ENCODE measurements at places on chromosomes 2 and 18.

GRCh38 chr18:35122586-35123224 lies 81.5 kb downstream of the MAPRE2 start:
- no peak for DNase-seq

- DNase-seq, result peak; percentile 75
These were observed 582 bp upstream of the ZAP70 start for GRCh38 chr2:97712693-97713295.

- DNase-seq, result no peak
These were observed 3.1 kb downstream of the DCC start for GRCh38 chr18:52343138-52343537.

GRCh38 chr2:74008761-74009395 lies 24.2 kb downstream of the TET3 start:
- DNase-seq, result no peak

DNA sequence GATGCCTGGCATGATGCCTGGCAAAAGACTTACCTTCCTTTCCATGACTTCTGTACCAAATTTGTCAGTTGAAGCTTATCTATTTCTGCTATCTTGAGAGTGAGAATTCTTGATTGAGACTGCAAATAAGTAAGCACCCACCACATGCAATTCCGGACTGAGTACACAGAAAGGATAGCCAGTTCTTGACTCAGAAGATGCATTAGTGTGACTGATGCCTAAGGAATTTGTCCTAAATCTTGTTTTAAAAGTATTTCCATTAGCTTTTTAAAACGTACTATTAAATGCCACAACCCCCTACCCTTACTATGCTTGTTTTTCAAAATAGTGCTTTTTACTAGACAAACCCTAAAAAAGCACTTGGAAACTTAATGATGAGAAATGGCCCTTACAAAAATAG lies 545 bp downstream of the MPP4 start:
- no peak for DNase-seq

DNA sequence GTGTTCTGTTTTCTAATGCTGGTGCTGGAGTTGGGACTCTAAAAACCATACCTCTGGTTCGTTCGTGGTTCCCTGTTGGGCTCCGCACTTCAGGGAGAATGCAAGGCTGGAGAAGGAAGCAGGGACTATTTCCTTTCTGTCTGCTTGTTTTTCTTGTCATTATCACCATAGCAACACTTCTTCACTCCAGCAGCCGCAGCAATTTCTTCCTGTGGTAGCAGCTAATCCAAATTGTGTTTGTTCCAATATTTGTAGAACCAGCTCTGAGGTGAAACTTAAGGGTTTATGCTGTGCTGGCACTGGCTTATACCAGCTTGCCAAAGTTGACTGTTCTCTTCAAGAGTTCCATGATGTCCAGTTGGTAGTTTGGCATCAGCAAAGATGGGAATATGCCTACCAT lies 301.4 kb upstream of the SYT4 start:
- no peak for DNase-seq

DNA sequence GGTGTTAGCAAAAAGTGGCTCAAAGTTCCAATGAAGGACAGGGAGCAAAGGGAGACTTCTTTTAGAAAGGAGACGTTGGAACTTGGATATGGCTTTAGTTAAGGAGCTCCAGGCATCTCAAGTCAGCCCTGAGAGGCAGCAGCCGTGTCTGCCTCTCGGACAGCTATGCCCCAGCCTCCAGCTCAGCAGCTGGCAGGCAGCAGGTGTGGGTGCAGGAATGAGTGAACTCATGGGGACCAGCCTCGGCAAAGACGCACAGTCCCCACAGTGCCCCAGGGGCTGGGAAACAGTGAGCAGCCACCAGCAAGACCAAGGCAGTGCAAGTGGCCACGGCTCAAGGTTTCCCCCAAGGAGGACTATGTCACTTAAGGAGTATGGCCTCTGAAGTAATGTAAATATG lies 1.6 kb upstream of the LRRFIP1 start:
- no peak for DNase-seq

DNA sequence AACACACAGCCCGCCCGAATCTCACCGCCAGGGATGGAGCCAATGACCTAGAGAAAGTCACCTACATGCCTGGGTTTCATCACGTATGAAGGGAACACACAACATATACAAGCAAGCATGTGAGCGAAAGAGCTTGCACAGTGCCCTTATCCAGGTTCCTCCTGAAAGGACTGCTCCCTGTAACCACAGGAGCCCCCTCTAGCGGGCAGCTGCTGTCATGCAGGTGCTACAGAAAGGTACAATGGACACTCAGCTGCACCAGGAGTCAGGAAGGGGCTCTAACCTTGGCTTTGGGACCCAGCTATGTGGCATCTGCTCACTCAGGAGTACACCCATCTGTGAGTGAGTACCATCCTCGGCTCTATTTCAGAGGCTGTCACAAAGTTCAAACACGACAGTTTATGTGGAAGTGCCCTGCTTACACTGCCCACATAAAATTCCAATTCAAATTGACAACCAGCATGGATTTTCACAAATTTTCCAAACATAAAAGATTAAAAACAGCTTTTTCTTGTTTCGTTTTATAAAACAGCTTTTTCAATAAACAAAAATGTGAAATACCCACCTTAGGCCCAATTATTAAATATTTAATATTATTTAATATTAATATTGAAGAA lies 3.5 kb downstream of the NDUFA10 start:
- DNase-seq, result peak; percentile 89

GRCh38 chr2:3651691-3652648 lies 6.0 kb upstream of the ALLC start:
- peak; percentile 92 for DNase-seq

- DNase-seq, result no peak
These were observed at the start of gene BAZ2B for GRCh38 chr2:159616286-159616701. TSS of gene BAZ2B (minus strand) at chr2:159616548. CDS start at chr2:159478719, 137,829 bp downstream.

DNA sequence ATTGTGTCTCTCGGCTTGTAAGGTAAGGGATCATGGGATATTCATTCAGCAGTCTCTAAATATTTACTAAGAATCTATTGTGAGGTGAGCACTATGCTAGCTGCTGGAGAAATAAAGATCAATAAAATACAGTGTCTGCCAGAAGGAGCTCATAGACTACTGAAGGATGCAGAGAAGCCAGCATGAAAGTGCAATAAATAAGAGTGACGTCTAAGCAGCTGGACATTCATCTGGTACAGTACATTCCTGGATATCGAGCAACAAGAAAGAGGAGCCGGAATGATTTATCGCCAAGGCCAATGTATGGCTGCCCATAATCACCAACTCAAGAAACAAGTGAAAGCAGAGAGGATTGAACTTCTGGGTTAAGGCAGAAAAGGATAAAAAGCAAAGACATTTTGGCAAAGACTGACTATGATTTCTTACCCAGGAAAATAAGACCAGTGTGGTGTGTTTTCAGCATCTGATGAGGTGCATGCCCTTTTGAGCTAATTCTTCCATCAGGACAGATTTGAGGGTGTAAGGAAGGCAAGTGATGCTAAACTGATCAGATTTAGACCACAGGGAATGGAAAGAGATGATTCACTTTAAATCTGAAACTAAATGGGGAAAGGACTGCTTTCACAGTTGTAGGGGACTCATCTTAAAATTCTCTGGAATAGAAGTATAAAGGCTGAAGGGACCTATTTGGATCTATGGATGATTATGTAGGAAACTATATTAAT lies 18.7 kb upstream of the LMAN1 start:
- DNase-seq, result no peak

GRCh38 chr2:127220102-127220767 lies at the start of gene CYP27C1:
TSS of gene CYP27C1 (minus strand) at chr2:127220299. CDS start at chr2:127220270, 29 bp downstream.
- no peak for DNase-seq

DNA sequence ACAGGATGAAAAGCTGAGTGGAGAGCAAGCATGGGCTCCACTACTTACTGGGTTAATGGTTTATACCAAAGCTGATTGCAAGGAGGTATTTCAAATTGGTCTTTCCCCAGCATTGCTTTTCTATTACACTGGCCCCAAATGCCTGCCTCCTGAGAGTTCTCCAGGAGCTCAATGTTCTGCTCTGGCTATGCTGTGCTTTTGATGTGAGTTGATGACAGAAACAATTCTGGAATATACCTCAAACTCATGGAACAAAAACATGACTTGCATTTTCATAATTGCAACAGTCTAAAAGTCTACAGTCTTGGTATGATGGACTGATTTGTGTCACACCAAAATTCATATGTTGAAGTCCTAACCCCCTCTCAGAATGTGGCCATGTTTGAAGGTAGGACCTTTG lies 258.0 kb downstream of the CDH20 start:
- no peak for DNase-seq

DNA sequence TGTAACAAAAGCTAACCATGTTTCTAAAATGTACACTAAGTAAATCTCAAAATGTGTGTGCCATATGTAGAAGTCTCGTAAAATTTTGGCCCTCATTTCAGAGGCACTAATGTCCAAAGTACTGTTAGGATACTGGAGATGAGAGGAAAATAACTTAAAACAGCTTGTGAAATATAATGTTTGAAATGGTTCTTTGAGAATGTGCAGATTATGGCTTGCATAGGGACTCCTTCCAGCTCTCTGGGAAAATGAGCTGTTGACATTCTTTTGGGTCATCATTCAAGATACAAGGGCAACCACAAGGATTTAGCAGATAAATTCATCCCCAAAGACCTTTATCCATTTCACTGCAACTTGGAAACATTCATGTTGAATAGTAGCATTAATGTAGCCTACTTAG lies 38.1 kb upstream of the OTX1 start:
- no peak for DNase-seq

GRCh38 chr2:44844651-44845270 lies 96.7 kb upstream of the SIX3 start:
- no peak for DNase-seq

DNA sequence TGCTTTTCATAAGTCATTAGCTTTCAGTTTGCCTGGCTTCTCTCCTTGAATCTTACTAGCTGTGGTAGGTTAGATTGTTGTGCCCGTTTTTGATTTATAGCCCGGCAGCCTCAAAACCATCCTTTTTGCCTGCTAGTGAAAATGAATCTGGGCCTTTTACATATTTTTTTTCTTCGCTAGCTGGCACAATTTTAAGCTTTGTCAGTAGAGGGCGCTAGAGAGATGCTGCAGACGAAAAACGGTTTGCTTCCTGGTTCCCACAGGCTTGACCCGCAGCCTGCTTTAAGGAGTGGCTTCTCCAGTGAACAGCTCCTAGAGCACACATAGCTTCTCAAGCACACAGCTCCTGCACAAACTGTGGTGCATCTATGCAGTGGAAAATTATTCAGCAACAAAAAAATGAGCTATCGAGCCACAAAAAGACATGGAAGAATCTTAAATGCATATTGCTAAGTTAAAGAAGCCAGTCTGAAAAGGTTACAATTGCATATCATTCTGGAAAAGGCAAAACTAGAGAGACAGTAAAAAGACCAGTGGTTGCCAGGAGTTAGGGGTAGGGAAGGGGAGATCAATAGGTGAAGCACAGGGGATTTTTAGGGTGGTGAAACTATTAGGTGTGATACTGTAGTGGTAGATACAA lies 47.9 kb downstream of the E2F6 start:
- DNase-seq, result no peak

DNA sequence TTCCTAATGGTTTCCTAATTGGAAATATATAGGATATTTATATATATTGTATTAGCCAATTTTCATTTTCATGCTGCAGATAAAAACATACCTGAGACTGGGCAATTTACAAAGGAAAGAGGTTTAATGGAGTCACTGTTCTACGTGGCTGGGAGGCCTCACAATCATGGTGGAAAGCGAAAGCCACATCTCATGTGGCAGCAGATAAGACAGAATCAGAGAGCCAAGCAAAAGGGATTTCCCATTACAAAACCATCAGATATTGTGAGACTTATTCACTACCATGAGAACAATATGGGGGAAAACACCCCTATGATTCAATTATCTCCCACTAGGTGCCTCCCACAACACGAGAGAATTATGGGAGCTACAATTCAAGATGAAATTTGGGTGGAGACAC lies 242.5 kb upstream of the NETO1 start:
- DNase-seq, result no peak

- DNase-seq, result no peak
These were observed 340.8 kb upstream of the MYT1L start for GRCh38 chr2:2671826-2672225.

- peak; percentile 61 for DNase-seq
These were observed 50.6 kb downstream of the SLC66A2 start for GRCh38 chr18:79900610-79901570.

GRCh38 chr2:183186296-183186695 lies 62.1 kb downstream of the NUP35 start:
- DNase-seq, result no peak

DNA sequence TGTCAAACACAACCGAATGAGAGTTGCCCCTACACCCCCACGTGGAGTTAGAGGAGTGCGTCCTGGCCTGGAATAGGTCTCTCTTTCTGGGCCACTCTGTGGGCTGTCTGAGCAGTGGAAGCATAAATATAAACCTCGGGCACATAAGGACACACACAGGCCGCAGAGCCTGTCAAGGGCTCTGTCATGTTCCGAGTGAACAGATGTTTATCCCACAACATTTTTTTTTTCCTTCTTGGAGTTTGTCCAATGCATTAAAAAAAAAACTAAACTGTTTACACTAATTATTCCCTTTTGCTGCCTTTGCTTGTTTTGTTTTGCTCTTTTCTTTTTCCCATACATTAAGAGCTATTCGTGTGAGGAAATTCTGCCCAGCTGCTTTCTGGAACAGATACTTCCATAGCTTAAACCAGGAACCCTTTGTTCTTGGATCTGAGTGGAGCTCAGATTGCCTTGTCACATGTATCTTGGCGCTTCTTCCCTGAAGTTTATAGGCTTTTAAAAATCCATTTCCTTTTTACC lies 228.3 kb upstream of the FOSL2 start:
- no peak for DNase-seq

DNA sequence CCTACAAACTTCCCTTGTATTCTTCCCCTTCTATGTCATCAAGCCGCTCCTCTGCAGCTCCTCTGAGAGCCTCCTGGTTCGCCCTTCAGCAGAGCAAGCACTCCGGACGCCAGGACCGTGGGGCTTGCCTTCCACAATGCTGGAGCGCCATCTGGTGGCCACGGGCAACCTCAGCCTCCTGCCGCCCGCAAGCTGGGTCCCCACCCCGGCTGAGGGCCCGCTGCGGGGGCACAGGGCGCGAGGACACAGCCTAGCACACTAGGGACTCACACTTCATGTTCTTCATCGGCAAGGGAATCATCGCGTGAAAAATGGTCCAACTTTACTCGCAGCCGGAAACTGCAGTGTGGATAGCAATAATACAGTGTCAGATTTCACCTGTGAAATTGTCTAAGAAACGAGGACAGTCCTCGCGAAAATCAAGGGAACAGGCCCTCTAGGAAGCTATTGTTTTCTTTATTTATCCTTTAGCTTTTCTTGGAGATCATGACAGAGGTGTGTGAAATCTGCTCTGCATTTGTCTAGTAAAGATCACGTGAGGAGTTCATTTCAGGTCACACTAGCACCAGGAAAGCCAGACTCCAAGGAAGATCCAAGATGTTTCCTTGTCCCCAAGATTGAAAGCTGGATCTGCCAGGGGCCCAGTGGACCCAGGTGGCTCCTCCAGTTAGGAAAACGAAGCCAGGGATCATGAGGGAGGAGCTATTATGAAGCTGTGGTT lies 5.8 kb downstream of the PRLH start:
- peak; percentile 96 for DNase-seq

Data from spleen (tissue), 13 donors.